ENCODE measurements at places on chromosomes 13 and 19.

DNA sequence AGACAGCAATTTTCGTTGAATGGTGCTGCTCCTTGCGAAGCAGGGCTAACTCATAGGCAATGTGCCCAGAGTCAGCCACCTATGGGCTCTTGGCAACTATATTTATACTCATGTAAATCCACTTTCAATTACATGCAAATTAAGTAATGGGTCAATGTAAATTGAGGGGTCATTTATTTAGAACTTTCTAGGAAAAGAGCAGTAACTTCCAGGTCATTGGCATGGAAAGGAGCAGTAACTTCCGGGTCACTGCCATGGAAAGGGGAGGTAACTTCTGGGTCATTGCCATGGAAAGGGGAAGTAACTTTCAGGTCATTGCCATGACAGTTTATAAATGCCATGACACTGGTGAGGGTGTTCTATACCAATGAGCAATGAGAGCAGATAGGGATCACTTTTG, 11.6 kb downstream of the KLK4 start:
- DNase-seq, result no peak

DNA sequence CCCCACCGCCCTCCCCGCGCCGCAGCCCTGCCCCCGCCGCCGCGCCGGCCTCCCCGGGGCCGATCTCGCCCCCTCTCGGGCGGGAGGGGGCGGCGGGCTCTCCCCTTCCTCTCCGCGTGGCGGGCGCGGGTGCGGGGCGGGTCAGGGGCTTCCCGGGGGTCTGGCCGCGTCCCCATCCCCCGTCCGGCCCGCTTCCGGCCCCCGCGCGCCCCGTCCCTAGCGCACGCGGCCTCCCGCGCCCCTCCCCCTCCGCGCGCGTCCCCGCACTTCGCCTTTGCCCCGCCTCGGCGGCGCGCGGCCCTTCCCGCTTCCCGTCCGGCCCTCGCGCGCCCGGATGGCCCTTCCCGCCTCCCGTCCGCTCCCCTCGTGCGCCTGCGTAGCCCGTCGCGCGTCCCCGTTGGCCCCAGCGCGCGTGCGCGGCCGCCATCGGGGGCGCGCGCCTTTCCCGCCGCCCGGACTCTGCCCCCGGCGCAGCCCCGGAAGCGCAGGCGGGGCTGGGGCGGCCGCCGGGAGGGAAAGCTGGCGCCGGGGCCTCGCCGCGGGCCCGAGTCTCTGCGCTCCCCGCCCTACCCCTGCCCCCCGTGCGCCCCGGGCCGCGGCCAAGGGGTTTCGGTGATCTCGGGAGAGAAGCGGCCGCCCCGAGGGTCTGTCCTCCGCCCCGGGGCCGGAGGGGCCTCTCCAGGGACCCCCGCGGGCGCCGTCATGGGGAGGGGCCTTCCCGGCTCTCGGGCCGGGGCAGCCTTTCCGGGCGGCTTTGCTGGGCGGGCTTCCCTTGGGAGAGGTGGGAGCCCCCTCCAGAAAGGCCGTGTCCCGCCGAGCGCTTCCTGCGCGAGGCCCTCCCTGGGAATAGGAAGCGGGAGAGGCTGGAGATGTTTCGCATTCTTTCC, 519 bp downstream of the PTBP1 start:
- peak; percentile 95 for DNase-seq

GRCh38 chr19:41691268-41691970, 3.3 kb upstream of the CEACAM7 start:
- DNase-seq, result no peak

DNA sequence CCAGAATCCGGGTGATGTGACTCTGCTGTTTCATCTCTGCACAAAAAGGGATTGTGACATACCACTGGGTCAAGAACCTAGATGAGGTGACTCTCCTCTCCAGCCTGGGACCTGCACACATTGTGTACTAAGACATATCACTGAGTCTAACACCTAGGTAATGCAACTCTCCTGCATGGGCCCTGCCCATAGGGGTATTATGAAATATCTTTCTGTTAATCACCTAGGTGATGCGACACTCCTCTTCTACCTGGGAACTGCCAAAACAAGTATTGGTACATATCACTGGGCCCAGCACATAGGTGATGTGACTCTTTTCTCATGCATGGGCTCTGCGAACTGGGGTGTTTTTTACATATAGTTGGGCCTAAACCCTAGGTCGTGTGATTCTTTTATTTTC, 35.5 kb upstream of the ZNF254 start:
- DNase-seq, result no peak

- DNase-seq, result no peak
Observed at GRCh38 chr19:5113633-5114586, 145.0 kb downstream of the KDM4B start.
